Activated CD4-positive, alpha-beta T cell treated with anti-CD3 and anti-CD28 coated beads for 1 hour (primary cell): ENCODE measurements at places on chromosomes 12 and 14.

- no peak for DNase-seq
Observed at GRCh38 chr12:42794806-42795205, 205.3 kb upstream of the PRICKLE1 start.

DNA sequence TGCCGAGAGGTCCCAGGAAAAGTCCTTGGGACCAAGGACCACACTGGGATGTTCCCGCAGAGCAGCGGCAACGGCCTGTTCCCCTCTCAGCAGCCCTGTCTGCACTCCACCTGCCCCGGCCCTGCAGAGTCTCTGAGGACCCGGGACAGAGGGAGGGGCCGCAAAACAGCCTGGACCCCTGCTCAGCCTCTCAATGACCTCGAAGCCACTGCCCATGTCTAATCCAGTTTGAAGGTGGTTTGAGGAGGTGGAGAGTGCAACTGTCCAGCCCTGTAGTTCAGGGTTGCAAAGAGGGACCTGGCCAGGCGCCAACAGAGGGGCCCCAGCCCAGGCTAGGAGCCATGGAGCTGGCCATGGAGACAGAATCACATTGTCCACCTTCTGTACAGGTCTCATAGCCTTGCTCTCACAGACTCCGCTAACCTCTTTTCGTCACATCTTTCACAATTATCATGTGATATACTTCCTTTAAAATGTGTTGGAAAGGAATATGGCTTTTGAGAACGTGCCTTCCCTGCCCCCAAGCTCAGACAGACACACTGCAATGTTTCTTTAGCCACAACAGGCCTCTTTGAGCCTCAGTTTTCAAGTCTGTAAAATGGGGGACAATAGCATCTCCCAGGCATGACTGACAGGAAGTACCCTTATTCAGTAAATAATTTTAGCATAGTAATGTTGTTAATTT lies 49.3 kb downstream of the ACTN1 start:
- DNase-seq, result no peak

- no peak for DNase-seq
Observed at GRCh38 chr14:50059763-50060616, 56.4 kb downstream of the VCPKMT start.

- no peak for DNase-seq
Observed at GRCh38 chr14:71414631-71415403, 507.6 kb downstream of the PCNX1 start.

DNA sequence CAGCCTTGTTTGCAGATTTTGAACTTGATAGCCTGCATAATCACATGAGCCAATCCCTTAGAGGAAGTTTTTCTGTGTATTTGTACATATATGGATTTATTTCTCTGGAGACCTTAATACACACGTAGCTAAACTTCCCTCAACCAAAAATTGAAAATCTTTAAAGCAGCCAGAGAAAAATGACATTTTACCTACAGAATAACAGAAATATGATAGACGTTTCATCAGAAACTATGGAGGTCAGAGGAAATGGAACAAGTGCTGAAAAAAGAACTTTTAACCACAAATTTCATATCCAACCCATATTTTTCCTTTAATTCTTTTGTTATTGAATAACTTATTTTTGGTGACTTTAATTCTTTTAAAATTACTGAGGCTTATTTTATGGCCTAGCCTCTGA lies 177.7 kb downstream of the CCDC91 start:
- no peak for DNase-seq

DNA sequence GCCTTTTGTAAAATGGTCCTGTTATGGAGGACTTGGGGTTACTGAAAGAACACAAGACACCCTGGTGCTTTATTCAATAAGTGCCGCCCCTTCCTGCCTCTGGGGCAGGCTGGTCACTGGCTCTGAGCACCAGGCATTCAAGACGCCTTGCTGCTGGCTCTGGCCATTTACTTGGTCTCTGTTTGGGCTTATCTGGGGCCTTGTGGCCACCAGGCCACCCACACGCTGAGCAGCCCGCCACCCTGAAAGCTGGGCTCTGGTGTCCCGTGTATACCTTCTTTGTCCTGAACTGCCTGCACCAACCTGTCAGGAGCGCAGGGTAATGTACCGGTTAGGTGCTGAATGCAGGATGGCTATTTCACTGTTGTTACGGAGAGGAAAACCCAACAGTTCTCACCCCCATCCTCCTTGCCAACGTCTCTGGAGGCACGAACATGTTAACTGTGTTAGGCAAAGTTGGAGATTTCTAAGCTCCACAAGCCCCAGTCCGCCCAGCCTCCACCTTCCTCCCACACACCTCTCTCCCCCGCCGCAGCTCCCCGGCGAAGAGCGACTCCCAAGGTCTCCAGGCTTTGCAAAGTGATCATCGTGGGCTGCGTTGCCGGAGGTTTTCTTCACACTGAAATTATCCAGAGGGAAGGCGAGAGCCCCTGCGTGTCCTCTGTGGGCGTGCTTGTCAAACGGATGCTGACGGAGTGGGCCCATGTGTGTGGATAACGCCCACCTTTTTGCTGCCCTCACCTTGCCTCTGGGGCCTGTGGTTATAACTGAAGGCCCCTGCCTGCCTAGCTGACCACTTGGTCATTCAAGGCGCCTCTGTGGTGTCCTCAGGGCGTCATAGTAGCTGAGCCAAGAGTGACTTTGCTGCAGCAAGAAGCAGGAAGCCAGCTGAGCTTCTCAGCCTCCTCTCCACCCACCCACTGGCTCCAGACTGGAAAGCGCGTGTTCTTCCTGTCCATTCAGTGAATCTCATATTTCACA lies 18.8 kb upstream of the BEGAIN start:
- DNase-seq, result no peak

GRCh38 chr14:23411563-23412525 lies 3.8 kb upstream of the MYH6 start:
- DNase-seq, result no peak

- no peak for DNase-seq
Observed at GRCh38 chr12:101322480-101322879, 42.6 kb downstream of the UTP20 start.

GRCh38 chr12:89622115-89622514 lies 86.5 kb downstream of the ATP2B1 start:
- DNase-seq, result no peak

DNA sequence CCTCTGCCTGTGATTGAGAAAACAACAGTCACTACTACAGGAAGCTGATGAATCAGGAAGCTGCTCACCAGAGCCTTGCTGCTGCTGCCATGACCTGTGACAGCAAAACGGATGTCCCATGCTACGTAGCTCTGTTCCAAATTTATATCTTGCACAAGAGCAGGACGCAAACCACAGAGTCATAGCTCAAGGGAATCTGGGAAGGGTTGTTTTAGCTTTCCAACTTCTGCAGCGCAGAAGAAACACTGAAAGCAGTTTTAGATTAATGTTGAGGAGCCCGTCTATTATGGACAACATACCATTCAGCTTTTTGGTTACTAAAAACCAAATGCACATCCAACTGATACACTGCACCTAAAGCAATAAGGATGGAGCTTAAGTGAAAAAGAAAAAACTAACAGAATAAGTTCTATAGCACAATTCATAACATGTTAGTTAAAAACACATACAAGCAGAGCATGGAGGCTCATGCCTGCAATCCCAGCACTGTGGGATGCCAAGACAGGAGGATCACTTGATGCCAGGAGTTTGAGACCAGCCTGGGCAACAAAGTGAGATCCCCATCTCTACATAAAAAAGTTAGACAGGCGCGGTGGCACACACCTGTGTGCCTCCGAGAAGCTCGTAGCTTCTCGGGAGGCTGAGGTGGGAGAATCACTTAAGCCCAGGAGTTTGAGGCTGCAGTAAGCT lies 1.7 kb upstream of the ANKRD33 start:
- DNase-seq, result peak; percentile 20

GRCh38 chr14:87745507-87746118 lies 247.4 kb downstream of the GALC start:
- DNase-seq, result no peak

- DNase-seq, result no peak
Observed at GRCh38 chr12:95545303-95545702, 6.0 kb downstream of the USP44 start.

DNA sequence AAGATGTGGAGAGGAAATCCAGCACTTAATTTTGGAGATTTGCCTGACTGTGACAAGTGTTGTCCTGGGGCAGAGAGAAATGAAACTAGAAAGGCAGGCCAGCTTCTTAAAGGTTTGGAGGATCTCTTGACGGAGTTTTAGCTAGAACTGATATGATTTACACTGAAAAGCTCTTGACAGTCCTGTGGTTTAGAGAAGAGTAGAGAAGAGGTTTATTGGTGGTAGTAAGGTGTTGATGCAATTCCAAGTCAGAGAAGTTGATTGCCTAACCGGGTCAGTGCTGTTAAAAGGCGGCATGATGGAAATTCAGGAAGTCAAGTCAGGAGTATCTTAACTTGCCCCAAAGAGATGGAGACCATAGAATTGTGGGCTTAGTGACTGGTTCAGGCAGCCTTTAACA lies 89.0 kb upstream of the TRAF3 start:
- DNase-seq, result no peak

DNA sequence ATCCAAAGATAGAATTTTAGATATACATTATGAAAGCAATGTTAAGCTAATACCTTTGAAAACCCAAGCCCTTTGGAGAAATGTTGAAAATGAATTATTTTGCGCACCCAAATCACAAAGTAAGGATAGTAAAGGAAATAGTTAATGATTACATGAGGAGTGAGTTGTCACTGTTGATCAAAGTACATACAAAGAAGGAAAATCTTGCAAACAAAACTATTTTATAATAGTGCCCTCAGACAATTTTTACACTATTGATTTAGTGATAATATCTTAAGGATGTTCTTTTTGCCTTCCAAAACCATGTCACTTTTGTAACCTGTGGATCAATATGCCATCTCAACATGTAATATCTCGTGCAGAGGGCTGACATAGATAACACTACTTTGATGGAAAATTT lies 146.8 kb downstream of the DUSP6 start:
- DNase-seq, result no peak

- no peak for DNase-seq
Observed at GRCh38 chr12:128661226-128661569, 162.6 kb downstream of the SLC15A4 start.

GRCh38 chr12:93151079-93151762 lies 222.1 kb upstream of the EEA1 start:
- no peak for DNase-seq

DNA sequence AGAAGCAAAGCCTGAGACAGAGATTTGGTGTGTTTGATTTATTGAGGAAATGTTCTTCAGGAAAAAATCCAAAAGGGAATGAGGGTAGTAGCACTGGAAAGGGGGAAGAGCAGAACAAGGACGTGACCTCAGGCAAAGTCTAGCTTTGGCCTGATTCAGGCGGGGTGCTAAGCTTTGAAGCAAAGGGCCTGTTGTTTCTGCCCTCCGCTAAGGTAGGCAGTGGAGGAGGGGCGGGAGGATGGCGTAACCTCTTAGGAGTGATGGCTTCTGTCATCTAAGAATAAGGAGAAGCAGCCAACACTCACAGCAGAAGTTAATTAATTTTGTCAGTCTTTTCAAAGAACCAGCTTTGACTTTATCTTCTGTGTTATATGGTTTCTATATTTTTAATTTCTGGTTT lies 20.4 kb downstream of the ABHD12B start:
- no peak for DNase-seq

DNA sequence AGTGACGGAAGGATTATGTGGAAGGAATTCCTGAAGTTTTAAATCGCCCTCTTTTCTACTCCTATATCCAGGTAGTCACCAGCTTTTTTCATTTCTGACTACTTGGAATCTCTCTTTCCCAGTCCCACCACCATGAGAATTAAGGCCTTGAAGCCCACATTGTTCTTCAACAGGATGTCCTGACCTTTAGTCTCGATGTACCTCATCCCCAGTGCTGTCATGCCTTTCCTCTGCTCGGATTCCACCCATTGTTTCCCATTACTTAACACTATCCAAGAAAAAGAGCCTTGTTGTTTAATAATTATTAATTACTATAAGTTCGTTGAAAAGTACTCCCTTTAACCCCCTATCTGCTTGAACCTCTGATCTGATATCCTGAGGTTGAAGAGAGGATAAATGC lies 44.0 kb upstream of the NAV3 start:
- DNase-seq, result no peak

GRCh38 chr14:59018978-59019377 lies 169.5 kb upstream of the DAAM1 start:
- no peak for DNase-seq

- no peak for DNase-seq
Observed at GRCh38 chr14:29643433-29644211, 284.0 kb downstream of the PRKD1 start.

- no peak for DNase-seq
Observed at GRCh38 chr12:24349051-24349799, 399.8 kb upstream of the SOX5 start.

- no peak for DNase-seq
Observed at GRCh38 chr14:30915596-30915995, 41.2 kb downstream of the COCH start.

DNA sequence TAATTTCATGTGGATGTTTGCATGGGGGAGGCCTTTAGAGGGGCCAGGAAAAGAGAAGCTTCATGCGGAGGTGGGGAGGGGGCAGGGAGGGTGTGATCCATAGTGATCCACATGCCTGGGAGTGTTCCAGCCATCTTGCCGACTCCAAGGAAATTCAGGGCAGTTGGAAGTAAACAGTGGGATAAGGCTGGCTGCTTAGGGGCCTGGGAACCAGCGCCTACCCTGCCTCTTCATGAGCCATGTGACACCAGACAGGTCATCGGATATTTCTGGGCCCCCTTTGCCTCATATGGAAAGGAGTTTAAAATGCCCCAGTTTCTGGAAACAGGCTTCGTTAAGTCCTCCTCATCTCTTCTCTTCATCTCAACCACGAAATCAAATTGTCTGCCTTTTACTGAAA lies 983.2 kb downstream of the BCL11B start:
- no peak for DNase-seq

GRCh38 chr12:80154261-80154660 lies 54.9 kb downstream of the OTOGL start:
- no peak for DNase-seq

GRCh38 chr14:30417121-30417520 lies 141.8 kb upstream of the G2E3 start:
- DNase-seq, result no peak

GRCh38 chr14:67111022-67111421 lies 78.2 kb upstream of the GARIN2 start:
- DNase-seq, result no peak

DNA sequence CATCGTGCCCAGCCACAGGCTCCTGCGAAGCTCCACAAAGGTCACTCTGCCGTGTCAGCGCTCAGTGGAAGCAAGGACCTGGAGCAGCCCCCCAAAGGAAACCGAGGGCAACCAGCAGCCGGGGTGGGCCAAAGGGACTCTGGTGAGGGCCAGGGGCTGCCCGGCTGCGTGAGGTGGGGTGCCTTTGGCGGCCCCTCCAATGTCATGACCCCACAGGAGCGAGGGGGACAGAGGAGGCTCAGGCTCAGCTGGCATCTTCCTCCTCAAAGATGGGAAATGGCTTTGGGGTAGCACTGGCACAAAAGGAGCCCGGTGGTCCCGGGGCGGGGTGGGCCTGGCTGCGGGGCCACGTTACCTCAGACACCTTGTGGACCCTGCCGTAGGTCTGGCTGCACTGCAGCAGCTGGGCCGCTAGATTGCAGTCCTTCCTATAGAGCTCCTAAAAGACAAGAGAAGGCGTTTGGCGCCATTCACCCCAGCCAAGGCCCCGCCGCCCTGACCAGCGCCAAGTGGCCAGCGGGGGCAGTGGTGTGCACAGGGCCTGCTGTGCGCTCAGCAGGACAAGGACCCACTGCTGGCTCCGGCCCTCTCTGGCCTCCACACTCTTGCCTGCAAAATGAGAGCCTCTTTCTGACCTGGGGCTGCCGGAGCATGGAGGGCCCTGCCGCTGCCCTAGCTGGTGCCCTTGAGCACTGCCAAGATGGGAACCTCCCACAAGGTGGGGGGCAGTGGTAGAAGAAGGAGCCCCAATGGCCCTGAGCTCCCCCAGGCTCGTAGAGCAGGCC lies 46.9 kb downstream of the BEGAIN start:
- no peak for DNase-seq

- DNase-seq, result no peak
Observed at GRCh38 chr12:4116251-4117111, 157.1 kb upstream of the CCND2 start.

- DNase-seq, result no peak
Observed at GRCh38 chr14:42130815-42131214, 524.1 kb downstream of the LRFN5 start.
